ENCODE measurements at places on chromosomes 4 and X. TPM values are rescaled to one million over a fixed set of nuclear protein-coding genes. Genes with fewer than 3 reads are reported as not detected.

DNA sequence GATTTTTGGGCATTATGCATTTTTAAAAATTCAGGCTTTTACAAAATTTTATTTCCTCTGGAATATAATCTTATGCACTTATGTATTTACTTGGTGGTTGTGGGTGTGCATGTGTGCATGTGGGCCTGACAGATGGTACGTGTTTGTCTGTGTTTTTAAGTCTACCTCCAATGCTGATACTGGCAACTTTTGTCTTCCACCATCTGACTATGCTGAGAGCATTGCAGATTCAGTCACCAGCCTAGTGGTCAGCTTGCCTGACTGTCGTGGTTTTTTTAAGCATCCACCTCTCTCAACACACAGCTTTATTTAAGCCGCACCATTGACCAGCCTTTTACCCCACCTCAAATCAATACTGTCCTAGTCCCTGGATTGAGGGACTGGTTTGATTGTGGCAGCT is 37.1 kb downstream of the FSTL5 start:
- H3K27ac ChIP-seq, result no peak overlapping the region
- no peaks in the 10 kb centered on the region for H3K36me3 ChIP-seq
- no peaks in the 10 kb centered on the region for H3K4me1 ChIP-seq

DNA sequence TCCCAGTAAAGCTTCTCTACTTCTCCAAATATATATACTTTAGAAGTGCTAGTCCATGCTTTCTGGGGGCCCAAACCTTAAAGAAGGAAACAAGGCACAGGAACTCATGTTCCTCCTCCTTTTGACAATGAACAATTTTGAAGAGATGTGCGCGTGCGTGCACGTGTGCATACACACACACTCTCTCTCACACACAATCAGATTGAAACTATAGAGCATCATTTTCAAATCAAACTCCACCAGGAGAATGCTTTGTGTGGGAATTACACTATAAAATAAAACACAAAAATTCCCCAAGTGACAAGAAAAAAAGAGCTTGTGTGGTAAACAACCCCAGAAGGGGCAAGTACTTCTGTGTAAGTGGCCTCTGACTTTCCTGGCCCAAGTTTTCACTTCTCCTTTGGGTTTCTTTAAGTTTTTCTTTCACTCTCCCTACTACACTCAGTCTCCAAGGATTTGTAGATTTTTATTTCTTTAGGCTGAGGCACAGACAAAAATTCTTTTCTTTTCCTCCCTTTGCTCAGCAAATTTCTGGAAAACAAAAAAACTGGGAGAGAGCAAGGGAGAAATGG is 46.6 kb upstream of the SHISA3 start:
- no peaks in the 10 kb centered on the region for H3K36me3 ChIP-seq
- no peak overlapping the region for H3K4me3 ChIP-seq
- DNase-seq, result no peak
- H3K27me3 ChIP-seq, result peaks cover 13% of the 10 kb centered on the region
- H3K4me1 ChIP-seq, result peaks cover 5% of the 10 kb centered on the region

HMX1 gene
- total RNA-seq, result not detected

GRCh38 chr4:30718021-30718542 is 2.1 kb upstream of the PCDH7 start:
- DNase-seq, result no peak
- H3K27ac ChIP-seq, result no peak overlapping the region
- H3K4me1 ChIP-seq, result peaks cover 17% of the 10 kb centered on the region
- no peaks in the 10 kb centered on the region for H3K36me3 ChIP-seq

- H3K27me3 ChIP-seq, result peaks cover 9% of the 10 kb centered on the region
- H3K4me1 ChIP-seq, result no peaks in the 10 kb centered on the region
- no peaks in the 10 kb centered on the region for H3K36me3 ChIP-seq
- no peak overlapping the region for H3K4me3 ChIP-seq
- H3K27ac ChIP-seq, result no peak overlapping the region
- DNase-seq, result no peak
These were observed 185.3 kb downstream of the CCNG2 start for GRCh38 chr4:77342170-77342810.

DNA sequence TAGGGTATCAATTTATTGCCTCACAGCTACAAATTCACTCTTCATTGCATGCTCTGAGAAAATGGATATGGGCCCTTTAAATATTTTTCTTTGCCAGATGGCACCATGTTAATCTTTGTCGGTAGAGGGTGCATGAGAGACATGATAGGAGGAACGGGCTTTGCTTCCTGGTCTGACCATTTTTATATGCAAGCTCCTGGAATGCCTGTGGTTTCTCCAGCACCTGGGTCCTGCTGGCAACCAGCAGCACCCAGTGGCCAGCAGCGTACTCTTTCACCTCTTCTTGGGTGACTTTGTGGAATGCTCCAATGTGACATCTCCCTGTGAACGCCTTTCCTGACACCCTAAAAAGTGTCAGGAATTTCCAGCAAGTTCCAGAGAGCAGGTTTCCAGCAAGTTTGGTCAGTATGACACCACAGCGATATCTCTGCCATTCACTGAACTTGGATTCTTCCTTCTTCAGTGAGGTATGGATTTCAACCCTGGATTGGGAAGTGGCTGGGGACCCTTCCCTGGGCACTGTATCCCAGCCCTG is 140.3 kb upstream of the PGRMC2 start:
- DNase-seq, result no peak
- no peak overlapping the region for H3K4me3 ChIP-seq
- no peak overlapping the region for H3K27ac ChIP-seq
- no peaks in the 10 kb centered on the region for H3K27me3 ChIP-seq
- no peaks in the 10 kb centered on the region for H3K36me3 ChIP-seq
- H3K4me1 ChIP-seq, result no peaks in the 10 kb centered on the region

- H3K27ac ChIP-seq, result peak overlapping the region; percentile 61
- no peaks in the 10 kb centered on the region for H3K36me3 ChIP-seq
These were observed 79.2 kb upstream of the ATOH1 start for GRCh38 chr4:93749292-93749761.

GAB3 gene
- total RNA-seq, result 7.1 TPM

- H3K27ac ChIP-seq, result no peak overlapping the region
- no peak for DNase-seq
- no peaks in the 10 kb centered on the region for H3K36me3 ChIP-seq
- no peak overlapping the region for H3K4me3 ChIP-seq
These were observed 42.3 kb downstream of the NIPAL1 start for GRCh38 chr4:48058617-48059530.

DNA sequence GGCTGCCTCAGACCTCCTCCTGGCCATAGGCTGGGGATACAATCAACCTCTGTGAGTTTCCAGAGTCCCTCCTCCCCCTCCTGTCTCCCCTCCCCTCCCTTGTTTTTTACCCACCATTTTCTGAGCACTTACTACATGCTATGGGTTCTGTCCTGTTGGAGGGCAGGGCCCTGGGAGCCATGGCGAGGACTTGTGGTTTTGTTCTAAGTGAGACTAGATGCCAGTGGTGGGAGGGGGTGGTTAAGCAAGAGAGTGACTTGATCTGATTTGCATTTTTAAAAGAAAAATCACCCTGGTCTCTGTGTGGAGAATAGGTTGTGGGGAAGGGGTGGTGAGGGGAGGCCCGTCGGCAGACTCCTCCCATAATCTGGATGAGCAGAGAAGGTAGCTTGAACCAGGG is 39.5 kb downstream of the EFNB1 start:
- H3K4me1 ChIP-seq, result peaks cover 2% of the 10 kb centered on the region
- no peak overlapping the region for H3K4me3 ChIP-seq
- H3K36me3 ChIP-seq, result no peaks in the 10 kb centered on the region
- H3K27me3 ChIP-seq, result no peaks in the 10 kb centered on the region

DNA sequence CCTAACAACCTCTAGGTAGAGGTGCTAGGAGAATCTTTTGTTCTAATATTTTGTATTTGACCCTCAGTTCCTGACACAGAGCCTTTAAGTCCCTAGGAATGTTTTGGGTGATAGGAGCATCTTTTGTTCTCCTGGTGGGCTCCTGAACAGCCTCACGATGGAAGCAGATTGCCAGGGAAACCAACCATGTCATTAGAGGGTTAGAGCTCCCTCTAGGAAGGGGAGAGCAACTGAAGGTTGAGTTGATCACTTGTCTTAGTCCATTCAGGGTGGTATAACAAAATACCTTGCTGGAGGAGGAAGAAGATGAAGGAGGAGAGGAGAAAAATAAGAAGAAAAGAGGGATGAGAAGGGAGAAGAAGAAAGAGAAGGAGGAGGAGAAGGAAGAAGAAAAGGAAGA is 9.2 kb downstream of the VCX start:
- no peak overlapping the region for H3K4me3 ChIP-seq
- H3K4me1 ChIP-seq, result no peaks in the 10 kb centered on the region
- H3K27me3 ChIP-seq, result no peaks in the 10 kb centered on the region
- no peak overlapping the region for H3K27ac ChIP-seq
- no peak for DNase-seq
- H3K36me3 ChIP-seq, result no peaks in the 10 kb centered on the region

DNA sequence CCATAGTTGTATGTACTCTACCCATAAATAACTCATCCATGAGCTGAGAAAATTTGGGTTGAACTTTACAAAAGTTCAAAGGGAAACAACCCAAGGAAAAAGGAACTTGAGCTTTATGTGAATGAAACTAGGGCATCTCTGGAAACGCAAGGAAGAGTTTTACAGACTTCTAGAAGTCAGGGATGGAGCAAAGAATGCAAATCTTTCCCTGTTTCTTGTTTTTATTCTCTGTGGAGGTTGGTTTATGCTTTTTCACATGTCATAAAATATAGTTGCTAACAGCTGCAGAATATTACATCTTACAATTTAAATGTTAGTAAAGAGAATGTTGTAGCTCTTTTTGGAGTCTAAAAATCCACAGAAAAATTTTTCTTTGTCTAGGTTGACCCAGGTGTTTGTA is 754.1 kb downstream of the PCDH7 start:
- H3K27me3 ChIP-seq, result no peaks in the 10 kb centered on the region
- no peak overlapping the region for H3K4me3 ChIP-seq
- no peak overlapping the region for H3K27ac ChIP-seq
- H3K36me3 ChIP-seq, result no peaks in the 10 kb centered on the region
- no peak for DNase-seq

GRCh38 chr4:187380181-187380581 is 615.4 kb upstream of the ZFP42 start:
- no peaks in the 10 kb centered on the region for H3K27me3 ChIP-seq
- no peak for DNase-seq
- H3K4me1 ChIP-seq, result no peaks in the 10 kb centered on the region
- H3K4me3 ChIP-seq, result no peak overlapping the region
- H3K27ac ChIP-seq, result no peak overlapping the region

DNA sequence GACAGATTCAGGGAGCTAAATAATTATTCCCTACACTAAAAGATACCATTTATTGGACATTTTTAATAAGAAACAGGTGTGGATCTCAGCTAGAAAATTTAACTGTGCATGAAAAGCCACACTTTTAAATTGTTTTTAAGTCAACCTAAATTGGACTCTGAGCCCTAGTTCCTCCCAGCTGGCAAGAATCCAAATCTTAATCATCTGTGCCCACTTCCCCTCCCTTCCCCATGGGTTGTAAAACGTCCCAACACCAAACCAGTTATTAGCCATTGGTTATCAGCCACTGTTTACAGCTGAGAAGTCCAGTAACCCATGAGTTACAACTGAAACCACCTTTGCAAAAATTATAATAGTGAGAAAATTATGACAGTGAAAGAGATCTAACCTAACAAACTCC is 125.6 kb upstream of the S100G start:
- no peak overlapping the region for H3K4me3 ChIP-seq
- peaks cover 2% of the 10 kb centered on the region for H3K4me1 ChIP-seq
- H3K36me3 ChIP-seq, result no peaks in the 10 kb centered on the region
- no peak overlapping the region for H3K27ac ChIP-seq
- no peaks in the 10 kb centered on the region for H3K27me3 ChIP-seq

UNC5C gene
- not detected for total RNA-seq

GRCh38 chrX:139094671-139095592 is 383.4 kb upstream of the FGF13 start:
- DNase-seq, result no peak
- H3K4me1 ChIP-seq, result no peaks in the 10 kb centered on the region
- no peaks in the 10 kb centered on the region for H3K36me3 ChIP-seq
- no peaks in the 10 kb centered on the region for H3K27me3 ChIP-seq
- H3K27ac ChIP-seq, result no peak overlapping the region

GRCh38 chr4:131052646-131053045 is 1956.7 kb downstream of the C4orf33 start:
- no peak overlapping the region for H3K27ac ChIP-seq
- no peaks in the 10 kb centered on the region for H3K27me3 ChIP-seq
- H3K4me3 ChIP-seq, result no peak overlapping the region
- no peak for DNase-seq
- no peaks in the 10 kb centered on the region for H3K36me3 ChIP-seq

DNA sequence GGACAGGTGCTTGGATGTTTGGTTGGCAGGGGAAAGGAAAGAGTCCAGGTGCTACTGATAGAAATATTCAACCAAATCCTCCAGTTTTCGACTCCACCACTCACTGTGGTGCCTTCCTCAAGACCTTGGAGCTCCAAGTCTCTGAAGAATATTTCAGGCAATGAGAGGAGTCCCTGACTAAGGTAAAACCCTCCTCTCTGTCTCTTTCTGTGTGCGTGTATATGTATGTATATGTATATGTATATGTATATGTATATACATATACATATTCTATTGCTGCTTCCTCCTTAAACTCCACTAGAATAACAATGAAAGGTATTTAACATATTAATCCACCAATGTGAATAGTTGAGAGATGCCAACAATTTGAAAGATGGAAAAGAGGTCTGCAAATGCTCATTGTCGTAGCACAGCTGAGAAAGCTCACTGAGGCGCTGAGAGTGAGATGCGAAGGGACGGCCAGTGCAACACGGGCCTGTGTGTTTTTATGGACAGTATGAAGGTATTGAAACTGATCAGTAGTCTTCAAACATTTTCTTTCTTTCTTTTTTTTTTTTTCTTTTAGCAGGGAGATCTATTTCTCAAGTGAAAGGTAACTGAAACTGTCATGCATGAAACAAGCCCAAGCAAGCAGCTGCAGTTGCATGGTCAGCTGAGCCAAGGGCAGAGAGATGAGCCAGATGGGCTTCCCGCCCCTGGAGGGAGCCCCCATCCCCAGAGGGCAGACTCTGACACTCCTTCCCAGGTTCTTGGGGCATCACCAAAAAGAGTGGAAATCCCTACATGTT is 41.1 kb upstream of the HS3ST1 start:
- H3K36me3 ChIP-seq, result no peaks in the 10 kb centered on the region
- peak overlapping the region; percentile 96 for H3K27ac ChIP-seq
- peak overlapping the region; percentile 60 for H3K4me3 ChIP-seq
- peaks cover 56% of the 10 kb centered on the region for H3K4me1 ChIP-seq
- DNase-seq, result no peak
- no peaks in the 10 kb centered on the region for H3K27me3 ChIP-seq

NLRP2B gene
- not detected for total RNA-seq

DNA sequence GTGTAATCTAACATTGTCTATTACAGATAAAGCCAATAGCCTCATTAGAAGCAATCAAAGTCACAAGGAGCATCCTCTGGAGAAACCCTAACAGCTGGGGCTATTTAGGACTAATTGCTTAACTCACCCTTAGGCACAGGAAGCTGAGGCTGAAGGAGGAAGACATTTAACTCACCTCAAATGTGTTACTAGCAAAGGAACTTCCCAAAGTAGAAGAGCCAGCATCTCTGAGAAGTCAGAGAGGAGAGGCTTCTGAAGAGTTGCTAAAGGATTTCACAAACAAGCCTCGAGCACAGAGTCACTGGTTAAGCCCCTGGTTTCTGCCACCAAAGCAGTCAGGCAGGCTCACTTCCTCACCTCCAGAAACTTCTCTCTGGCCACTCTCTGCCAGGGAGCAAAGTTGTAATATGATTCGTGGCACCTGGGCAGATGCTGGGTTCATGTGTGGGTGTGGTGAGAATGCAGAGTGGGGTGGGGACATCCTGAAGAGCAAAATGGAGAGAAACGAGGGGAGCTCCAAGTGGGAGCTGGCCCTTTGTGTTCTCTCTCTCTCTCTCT is 201.3 kb downstream of the HS6ST2 start:
- DNase-seq, result no peak
- H3K27me3 ChIP-seq, result peaks cover 3% of the 10 kb centered on the region
- H3K36me3 ChIP-seq, result no peaks in the 10 kb centered on the region

PABPC1L2B gene
- not detected for total RNA-seq
